ENCODE measurements at places on chromosomes 3 and 15.
A peak's percentile ranks its signal among the peaks of the same experiment; 100 is the strongest.

GRCh38 chr15:77481670-77482069 lies 61.0 kb downstream of the HMG20A start:
- DNase-seq: no peak

DNA sequence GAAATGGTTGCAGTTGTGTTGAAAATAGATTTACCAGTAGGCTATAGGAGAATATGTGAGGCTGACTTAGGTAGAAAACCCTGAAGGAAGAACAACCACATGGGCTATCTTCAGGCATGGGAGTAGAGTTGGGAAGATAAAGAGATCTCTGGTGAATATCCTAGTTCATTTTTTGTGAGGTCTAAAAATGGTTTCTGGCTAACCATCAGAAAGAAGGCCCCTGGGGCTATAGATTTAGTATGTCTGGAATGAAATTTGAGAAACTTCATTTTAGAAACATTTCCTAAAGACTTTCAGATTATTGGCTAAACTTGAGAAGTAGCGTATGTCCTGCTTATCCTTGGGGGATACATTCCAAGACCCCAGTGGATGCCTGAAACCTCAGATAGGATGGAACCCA lies 148.2 kb downstream of the NAALADL2 start:
- no peak for DNase-seq

DNA sequence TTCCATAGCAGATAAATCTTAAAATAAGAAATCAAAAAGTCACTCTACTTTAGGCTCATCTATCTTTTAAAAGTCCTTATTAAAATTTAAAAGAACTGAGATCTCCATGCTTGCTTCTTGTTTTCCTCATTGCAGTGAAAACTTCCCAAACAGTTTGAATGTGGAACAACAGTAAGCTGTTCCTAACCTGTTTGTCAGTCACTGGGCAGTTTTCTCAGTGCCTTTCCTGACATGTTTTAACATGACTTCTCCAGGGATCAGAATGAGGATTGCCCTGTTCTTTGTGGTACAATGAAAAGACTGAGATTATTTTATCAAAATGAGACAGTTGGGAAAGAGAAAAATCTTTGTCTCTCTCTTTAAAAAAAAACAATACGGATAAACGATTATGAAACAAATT lies 774 bp downstream of the GPR87 start:
- no peak for DNase-seq

DNA sequence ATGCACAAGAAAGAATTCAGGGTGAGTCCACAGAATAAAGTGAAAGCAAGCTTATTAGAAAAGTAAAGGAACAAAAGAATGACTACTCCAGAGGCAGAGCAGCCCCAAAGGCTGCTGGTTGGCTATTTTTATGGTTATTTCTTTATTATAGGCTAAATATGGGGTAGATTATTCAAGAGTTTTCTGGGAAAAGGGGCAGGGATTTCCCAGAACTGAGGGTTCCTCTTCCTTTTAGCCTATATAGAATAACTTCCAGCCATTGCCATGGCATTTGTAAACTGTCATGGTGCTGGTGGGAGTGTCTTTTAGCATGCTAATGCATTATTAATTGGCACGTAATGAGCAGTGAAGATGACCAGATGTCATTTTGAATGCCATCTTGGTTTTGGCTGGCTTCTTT lies 13.6 kb downstream of the GLDN start:
- DNase-seq: no peak

DNA sequence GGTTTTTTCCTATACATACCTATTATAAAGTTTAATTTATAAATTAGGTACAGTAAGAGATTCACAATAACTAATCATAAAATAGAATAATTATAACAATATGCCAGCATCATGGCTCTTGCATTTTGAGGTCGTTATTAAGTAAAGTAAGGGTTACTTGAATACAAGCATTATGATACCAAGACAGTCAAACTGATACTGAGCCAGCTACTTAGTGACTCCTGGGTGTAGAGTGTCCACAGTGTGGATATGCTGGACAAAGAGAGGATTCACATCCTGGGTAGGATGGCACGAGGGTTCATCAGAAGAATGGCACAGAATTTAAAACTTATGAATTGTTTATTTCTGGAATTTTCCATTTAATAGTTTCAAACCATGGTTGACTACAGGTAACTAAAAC lies 157.2 kb upstream of the IL12A start:
- no peak for DNase-seq

DNA sequence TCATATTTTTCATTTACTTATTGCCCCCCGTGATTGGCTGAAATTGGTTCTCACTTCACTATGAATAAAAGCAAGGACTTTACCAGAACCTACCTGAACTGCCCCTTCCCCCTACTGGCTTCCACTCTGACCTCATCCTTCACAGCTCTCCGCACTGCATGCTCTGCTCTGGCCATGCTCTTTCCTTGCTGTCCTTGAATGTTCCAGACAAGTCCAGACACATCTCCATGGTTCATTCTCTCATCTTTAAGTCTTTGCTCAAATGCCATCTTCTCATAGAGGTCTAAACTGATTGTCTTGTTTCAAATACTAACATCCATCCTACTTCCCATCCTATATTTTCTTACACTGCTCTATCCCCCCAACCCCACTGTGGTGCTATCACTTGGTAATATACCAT lies 129.4 kb downstream of the CHST2 start:
- DNase-seq: no peak

- no peak for DNase-seq
These were observed 81.3 kb downstream of the CADPS start for GRCh38 chr3:62793946-62794345.

DNA sequence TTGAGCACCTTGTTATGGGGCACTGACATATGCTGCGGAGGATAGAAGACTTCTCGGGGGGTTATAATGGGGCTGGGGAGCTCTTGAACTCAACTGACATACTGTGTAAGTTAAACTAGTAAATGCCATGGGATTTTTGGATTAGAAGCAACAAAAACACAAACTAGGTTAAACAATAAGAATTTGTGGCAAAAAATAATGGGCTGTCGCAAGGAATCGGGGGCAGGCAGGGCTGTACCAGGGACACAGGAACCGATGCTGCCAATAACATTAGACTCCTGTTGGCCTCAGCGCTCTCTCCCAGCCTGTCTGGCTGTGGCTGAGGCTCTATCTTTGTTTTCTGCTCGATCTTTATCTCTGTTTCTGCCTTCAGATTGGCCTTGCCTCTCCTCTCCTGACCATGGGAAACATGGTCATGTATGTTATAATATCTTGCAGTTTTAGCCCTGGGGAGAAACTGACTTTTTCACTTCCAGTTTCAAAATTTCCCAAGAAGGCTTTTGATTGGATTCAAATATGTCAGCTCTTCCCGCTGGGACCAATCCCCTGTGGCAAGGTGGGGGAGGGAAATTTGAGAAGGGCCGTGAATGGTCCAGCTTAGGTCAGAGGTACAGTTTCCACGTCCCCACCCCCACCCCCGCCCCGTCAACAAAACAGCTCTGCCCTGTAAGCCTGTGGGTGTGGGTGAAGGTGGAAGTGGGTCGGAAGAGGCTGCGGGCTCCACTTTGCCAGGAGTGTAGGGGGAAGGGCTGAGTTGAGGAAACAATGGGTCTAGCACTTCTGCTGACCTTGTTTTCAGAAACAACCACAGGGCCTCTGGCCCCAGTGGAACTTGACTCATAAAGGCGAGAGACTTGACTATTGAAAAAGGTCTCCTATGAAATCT lies 161.1 kb upstream of the TBL1XR1 start:
- peak; percentile 62 for DNase-seq

DNA sequence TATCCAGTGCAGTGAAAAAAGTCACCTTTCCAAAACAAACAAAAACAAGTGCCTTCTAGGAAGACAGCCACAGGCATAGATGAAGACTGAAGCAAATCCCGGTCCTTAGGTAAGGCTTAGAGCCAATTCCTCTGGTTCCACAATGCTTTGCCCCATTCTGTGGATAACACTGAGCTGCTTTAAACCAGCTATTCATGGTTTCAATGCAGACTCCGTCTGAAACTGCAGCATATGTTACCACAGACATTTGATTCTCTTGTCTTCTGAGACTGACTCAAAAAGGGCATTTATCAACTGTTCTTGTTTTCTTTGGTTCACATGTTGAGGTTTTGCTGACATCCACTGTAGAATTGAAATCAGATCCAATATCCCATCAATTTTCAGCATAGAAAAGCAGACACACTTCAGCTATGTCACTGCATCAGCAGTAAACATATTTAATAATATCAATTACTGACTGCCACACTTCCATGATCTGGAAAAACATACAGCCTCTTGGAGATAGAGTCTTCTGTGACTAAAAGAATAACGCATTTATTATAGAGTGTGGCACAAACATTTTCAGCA lies 659.3 kb downstream of the ROBO2 start:
- no peak for DNase-seq

DNA sequence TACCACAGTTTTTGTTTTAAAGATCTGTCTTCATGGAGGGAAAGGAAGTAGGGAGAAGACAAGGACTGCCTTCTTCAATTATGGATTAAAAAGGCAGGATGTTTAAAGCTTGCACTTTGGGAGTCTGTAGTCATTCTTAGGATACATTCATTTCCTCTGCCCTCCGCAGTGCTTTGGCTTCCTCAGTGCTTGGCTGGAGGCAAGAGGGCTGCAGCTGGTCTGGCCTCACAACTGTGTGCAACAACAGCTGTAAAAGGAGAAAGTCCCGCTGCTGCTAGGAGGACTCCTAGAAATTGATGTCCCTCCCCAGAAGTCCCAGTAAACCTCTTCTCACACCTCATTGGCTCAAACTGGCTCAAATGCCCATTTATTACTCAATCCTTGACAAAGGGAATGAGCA lies 54.4 kb upstream of the PPP2R3A start:
- no peak for DNase-seq

DNA sequence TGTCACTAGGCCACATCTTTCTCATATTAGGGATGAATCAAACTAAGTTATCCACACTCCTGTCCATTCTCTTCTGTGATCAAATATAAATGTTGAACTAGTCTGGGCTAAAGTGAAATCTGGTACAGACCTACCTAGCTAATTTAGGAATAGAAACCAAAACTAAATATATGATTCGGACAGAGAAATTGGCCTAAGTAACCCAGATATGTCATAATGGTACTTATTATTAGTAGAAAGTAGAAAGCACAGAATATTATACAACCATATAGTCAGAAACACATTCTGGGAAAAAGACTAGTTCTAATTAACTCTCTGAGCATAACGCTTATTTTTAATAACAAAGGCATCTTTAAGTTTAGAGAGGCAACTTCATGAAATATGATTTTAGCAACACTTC lies 389.0 kb downstream of the LSAMP start:
- no peak for DNase-seq

- DNase-seq: peak; percentile 90
These were observed 251.4 kb upstream of the TGFBR2 start for GRCh38 chr3:30354972-30355371.

DNA sequence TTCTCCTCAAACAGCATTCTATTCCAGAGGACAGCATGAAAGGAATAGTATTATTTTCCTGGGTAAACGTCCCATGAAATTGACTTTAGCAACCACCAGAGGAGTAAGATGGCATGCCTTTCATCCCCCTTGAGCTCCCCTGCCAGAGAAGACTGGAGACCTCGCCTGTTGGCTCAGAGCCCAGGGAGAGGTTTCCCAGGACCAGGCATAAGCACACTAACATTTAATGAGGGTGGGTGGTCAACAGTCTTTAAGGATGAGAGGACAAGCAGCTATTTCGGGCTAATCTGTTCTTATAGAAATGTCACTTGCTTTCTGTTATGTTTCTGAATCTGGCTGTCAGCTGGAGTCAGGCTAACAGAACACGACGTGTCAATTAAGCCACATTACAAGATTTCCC lies 390.5 kb downstream of the GABRG3 start:
- DNase-seq: no peak

DNA sequence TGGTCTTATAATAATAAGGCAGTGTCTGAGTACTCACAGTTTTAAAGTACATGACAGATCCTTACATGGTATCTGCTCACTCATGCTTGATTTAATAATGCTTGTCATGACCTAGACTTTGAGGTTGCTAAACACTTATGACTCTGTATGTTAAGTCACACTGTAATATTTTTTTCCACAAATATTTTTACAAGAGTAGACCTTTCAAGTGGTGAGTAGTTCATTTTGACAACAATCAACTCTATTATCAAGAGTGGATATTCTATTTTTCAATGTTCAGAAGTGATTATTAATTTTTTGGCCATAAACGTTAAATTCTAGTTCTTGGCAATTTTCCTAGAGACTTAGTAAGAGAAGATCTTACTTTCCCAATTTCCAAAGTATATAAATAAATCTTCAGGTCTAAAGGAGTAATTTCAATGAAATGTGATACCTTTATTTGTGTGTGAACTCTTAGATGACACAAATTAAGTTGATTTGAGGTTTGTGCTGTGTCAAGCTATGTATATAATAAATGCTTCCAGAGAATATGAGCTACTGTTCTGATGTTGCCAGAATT lies 104.5 kb downstream of the NLGN1 start:
- no peak for DNase-seq

- DNase-seq: no peak
These were observed 9.4 kb upstream of the COPG1 start for GRCh38 chr3:129239991-129240390.

DNA sequence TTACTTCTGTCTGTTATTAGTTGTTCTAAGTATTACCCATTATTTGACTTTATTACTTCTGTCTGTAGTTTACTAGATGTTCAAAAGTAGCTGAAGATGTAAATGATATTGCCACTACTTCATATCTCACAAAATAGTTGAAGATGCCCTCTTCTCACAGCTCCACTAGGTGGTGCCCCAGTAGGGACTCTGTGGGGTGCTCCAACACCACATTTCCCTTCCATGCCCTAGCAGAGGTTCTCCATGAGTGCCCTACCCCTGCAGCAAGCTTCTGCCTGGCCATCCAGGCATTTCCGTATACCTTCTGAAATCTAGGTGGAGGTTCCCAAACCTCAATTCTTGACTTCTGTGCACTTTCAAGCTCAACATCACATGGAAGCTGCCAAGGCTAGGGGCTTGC lies 80.8 kb downstream of the KCNH8 start:
- no peak for DNase-seq

GRCh38 chr3:57923752-57924151 lies 84.5 kb upstream of the FLNB start:
- no peak for DNase-seq

GRCh38 chr3:99875581-99875928 lies 57.9 kb downstream of the CMSS1 start:
- no peak for DNase-seq

DNA sequence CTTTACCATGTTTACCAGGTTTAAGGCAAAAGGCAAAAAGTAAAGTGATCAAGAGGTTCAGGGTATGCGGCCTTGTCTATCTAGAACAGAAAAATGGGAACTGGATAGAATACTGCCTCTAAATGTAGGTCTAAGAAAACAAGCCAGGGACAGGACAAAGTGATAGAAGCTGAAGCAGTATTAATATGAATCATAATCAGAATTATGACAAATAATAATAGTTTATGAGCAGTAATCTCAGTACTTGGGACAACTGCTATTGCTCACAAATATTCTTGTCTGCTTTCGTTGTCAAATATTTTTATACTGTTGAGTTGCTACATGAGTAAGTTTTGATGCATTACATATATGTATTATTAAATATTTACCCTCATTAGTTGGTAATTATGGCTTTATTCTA lies 356.9 kb upstream of the RBMS3 start:
- DNase-seq: no peak
